ENCODE measurements at places on chromosomes 6 and 20. TPM values are rescaled to one million over a fixed set of nuclear protein-coding genes. Genes with fewer than 3 reads are reported as not detected.

The SCUBE3 gene
- polyA plus RNA-seq, result 12.3 TPM

The NOTCH4 gene
- 0.40 TPM for polyA plus RNA-seq

The GPR6 gene
- polyA plus RNA-seq, result not detected

GRCh38 chr6:170035901-170036304 is 255.0 kb downstream of the DLL1 start:
- DNase-seq, result no peak

GRCh38 chr6:56682635-56683034 is 39.9 kb upstream of the DST start:
- DNase-seq, result no peak

The PDE10A gene
- polyA plus RNA-seq, result 0.40 TPM

DNA sequence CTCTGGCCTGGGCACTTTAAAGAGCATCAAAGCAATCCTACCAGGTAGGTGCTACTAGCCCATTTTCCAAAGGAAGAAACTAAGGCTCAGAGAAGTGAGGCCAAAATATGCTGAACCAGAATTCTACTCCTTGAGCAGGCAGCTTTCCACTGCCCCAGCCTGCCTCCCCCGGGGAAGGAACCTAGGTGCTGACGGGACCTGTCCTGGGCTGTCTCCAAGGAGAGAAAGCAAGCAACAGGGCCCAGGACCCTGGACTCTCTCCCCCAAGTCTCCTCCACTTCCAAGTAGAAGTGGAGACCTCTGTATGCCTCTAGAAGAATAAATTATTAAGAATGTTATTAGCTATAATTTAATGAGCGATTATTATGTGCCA is 159.5 kb downstream of the MRPL14 start:
- DNase-seq, result no peak

GRCh38 chr20:57252559-57253162 is 13.8 kb downstream of the BMP7 start:
- no peak for DNase-seq

The KIAA1755 gene
- polyA plus RNA-seq, result 9.7 TPM

The RIPOR3 gene
- polyA plus RNA-seq, result 1.2 TPM

DNA sequence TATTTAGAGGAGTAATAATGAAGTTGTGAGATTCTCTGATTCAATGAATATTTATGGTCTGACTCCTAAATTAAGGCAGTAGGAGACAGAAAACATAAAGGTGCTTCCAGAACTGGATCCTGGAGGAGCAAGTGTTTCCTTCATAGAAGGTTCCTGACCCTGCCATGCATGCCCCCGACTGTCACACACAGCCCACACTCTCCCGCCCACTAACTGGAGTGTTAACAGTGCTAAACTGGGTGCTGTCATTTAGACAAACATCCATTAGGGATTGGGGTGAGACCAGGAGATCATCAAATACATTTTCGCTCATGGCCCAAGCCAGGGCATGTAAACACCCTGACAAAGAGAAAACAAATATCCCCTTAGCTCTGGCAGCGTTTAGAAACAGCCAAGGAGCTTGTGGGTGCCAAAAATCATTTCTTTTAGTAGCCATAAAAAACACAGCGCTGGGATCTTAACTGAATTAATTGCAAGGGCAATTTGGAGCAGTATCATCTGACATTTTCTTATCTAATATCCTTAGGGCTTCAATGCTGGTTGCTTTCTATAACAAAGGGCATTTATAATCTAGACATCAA is 46.8 kb downstream of the INSM1 start:
- no peak for DNase-seq

- DNase-seq, result peak; percentile 9
Observed at GRCh38 chr20:13546497-13547131, 92.1 kb downstream of the TASP1 start.

DNA sequence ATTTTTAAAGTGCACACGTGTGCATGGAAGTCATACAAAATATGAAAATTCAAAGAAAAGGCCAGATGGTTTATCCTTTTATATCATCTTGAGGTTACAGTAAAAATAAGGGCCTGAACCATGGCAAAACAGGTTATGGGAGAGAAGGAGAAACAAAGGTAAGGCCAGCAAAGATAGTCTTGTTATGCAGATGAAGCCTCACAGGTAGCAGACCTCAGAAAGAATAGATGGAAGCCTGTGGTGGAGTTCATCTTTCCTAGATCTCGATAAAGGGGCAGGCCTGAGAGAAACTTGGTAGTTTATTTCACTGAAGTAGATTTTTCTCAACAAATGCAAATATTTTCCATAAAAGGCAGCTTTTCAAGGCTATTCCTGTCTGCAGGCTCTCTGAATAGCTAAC is 693.8 kb downstream of the KHDRBS2 start:
- no peak for DNase-seq

- DNase-seq, result no peak
Observed at GRCh38 chr20:10665027-10665561, 8.7 kb downstream of the JAG1 start.

- DNase-seq, result no peak
Observed at GRCh38 chr6:52020945-52021570, 66.4 kb downstream of the PKHD1 start.

GRCh38 chr6:135257631-135258405 is 76.7 kb downstream of the MYB start:
- DNase-seq, result no peak

GRCh38 chr20:50885781-50886180 is 45.5 kb downstream of the ADNP start:
- no peak for DNase-seq

The TXLNB gene
- 0.71 TPM for polyA plus RNA-seq

DNA sequence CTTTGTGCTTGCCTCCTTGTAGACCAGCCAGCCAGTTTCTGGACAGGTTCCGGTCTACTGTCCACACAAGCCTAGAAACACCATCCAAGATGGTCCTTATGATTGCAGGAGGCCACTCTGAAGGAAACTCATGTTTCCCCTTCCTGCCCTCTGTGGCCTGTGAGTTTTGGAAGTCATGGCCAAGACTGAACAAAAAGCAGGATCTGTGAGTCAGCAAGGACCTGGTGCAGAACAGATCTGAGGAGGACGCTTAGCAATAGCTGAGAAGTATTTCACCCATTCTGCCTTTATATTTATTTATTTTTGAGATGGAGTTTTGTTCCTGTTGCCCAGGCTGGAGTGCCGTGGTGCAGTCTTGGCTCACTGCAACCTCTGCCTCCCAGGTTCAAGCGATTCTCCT is 134.6 kb upstream of the EEF1E1 start:
- DNase-seq, result no peak

DNA sequence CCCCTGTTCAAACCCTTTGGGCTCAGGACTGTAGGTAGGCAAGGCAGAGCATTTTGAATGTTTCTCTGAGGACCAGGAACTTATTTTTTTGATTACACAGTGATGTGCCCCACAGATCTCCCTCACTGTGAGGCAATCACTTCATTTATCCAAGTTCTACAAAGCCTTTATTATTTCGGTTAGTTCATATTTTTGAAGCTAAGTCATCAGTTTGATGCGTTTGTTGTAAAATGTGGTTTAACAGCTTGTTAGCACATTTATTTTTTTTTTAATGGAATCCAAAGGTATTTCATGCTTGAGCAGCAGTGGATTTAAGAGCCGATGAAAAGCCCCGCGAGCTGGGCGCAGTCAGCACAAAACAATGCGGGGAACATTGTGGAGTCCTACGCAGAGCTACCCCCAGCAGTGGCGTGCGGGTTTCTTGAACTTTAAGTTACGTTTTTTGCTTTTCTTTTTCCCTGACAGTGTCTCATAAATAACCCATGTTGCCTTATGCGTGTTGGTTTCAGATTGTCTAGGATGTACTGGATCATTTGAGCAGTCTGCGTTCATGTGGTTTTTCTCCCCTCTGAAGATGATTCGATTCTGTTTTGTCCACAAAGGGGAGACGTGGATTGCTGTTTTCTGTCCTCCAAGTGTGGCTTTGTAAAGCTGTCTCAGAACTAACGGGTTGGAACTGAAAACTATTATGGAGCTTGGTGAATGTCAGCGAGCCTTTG is 233.6 kb upstream of the BMP2 start:
- DNase-seq, result peak; percentile 81

The RBM24 gene
- 19.9 TPM for polyA plus RNA-seq

DNA sequence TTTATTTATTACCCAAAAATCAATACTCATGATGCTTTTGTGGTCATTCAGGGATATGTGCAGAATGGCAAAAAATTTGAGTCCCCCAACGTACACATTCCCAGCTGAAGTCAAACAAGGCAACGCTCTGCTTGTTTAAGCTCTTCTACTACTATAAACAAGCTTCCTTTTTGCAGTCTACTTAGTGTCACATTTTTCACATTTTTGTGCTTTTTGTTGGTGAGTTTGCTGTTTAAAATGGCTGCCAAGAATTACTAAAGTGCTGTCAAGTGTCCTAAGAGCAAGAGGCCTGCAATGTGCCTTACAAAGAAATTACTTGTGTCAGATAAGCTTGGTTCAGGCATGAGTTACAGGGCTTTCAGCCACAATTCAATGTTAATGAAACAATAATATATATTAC is 2.1 kb downstream of the WFDC8 start:
- no peak for DNase-seq

DNA sequence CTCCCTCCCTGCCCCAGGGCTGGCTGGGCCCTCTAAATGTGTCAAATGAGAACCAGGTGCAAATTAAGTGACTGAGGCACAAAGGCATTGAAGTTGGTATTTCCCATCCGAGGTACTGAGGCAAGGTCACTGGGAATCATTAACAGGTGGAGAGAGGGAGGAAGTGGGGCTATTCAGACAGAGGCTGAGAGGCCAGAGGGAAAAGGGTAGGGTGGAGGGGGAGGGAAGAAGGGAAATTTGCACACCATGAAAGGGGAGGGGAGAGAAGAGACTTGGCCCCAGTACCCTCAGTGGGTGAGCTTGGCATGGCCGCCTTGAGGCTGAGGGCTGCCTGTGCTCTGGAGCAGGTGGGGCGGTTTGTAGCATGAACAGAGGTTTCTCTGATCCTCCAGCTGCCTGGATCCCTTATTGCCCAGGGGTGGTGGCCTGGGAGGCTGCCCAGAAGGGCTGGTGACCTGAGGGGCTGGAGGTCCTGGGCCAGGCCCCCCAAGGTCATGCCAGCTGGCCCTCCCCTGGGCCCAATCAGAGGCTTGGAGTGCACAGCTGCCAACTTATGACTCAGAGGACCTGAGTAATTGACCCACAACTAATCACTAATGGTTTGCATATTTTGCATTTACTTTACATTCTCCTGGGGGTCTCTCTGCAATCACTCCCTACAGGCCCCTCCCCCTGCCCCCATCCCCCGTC is 40.3 kb upstream of the ZFAND3 start:
- no peak for DNase-seq

GRCh38 chr20:42483730-42484303 is 705.9 kb downstream of the PTPRT start:
- DNase-seq, result no peak

The CCDC28A gene
- 17.3 TPM for polyA plus RNA-seq

GRCh38 chr6:1609041-1609647 is 571 bp upstream of the FOXC1 start:
- no peak for DNase-seq

The GRM1 gene
- 0.01 TPM for polyA plus RNA-seq

The ZNF133 gene
- 18.6 TPM for polyA plus RNA-seq

DNA sequence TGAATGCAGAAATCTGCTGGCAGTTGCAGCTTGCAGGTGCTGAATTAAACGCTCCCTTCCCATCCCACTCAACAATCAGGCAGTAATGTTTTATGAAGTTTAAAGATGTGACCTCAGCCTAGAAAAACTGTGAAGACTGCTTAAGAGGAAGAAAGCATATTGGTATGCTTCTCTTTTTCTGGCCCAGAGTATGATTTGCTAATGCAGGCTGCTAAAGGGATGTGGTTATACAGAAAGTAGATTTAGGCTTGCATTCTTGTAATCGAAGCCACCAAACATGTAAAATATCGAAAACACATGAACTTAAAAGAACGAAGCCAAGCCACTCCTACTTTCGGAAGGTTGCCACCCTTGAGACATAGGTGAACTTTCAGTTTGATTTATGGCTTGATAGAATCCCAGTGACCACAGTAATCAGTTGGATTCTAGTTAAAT is 40.7 kb downstream of the MAP3K5 start:
- peak; percentile 29 for DNase-seq

GRCh38 chr20:10350188-10350842 is 83.7 kb downstream of the MKKS start:
- no peak for DNase-seq

The INSM1 gene
- not detected for polyA plus RNA-seq

DNA sequence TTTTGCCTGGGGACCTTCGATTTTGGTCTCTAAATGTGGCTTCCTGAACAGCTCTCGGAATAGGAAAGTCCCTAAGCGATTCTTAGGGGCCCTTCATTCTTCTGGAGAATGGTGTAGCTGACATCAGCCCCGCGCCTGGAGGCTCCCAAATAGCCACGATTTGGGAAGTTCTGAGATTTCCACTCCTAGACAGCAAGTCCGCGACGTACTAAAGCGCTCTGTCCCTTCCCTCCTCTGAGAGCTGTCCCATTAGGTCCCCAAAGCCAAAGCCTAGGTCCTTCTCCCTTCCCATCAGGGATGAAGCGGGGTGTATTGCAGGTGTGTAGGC is 756 bp downstream of the MOXD1 start:
- no peak for DNase-seq

- DNase-seq, result no peak
Observed at GRCh38 chr6:157223021-157223430, 100.3 kb downstream of the TMEM242 start.

GRCh38 chr6:39053016-39053624 is 4.5 kb downstream of the GLP1R start:
- no peak for DNase-seq

The NFKBIE gene
- 6.2 TPM for polyA plus RNA-seq

The TRIM15 gene
- polyA plus RNA-seq, result not detected

- DNase-seq, result no peak
Observed at GRCh38 chr6:81696524-81696923, 56.0 kb downstream of the TENT5A start.

- DNase-seq, result no peak
Observed at GRCh38 chr20:6173481-6173880, 50.7 kb upstream of the FERMT1 start.

The ADAM33 gene
- 53.8 TPM for polyA plus RNA-seq

DNA sequence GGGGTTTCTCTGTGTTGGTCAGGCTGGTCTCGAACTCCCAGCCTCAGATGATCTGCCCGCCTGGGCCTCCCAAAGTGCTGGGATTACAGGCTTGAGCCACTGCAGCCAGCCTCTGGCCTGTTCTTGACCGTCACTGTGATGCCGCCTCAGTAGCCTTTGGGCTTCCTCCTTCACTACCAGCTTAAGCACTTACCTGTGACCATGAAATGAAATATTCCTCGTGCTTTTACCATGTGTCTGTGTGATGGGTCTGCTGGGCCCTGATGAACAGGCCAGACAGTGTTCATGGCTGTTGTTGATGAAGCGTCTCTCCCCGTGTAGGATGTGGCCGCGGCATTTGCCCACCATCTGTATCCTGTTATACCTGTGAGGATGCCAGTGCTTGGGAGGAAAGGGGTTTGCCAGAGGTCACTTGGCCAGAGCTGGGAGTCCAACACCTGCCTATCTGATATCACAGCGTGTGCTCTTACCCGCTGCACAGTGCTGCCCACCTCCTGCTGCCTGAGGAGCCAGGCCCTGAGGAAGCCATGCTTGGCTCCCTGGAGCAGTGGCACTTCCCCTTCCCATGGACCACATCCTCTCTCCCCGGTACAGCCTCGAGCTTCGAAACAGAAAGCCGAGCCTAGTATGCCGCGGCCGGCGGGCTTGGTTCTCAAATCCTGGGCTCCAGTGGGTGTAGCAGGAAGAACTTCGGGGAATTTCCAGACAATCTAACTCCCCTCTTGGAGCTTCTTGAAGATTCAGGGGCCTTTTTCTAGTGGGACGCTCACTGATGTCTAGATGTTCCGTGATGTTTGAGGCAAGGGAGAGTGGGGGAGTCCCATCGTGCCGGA is 167.9 kb downstream of the ZDHHC14 start:
- no peak for DNase-seq

The IL20RA gene
- not detected for polyA plus RNA-seq

The MOG gene
- not detected for polyA plus RNA-seq

GRCh38 chr20:1391640-1392442 is 1.0 kb downstream of the FKBP1A start:
- no peak for DNase-seq

All from BJ (cell line).